Right lung (tissue), 10 donors: ENCODE measurements at places on chromosomes 3 and 15.

- DNase-seq = no peak
Measured at GRCh38 chr3:183443395-183444385, 15.3 kb upstream of the MCF2L2 start.

- no peak for DNase-seq
Measured at GRCh38 chr3:38542401-38543298, 46.5 kb downstream of the EXOG start.

DNA sequence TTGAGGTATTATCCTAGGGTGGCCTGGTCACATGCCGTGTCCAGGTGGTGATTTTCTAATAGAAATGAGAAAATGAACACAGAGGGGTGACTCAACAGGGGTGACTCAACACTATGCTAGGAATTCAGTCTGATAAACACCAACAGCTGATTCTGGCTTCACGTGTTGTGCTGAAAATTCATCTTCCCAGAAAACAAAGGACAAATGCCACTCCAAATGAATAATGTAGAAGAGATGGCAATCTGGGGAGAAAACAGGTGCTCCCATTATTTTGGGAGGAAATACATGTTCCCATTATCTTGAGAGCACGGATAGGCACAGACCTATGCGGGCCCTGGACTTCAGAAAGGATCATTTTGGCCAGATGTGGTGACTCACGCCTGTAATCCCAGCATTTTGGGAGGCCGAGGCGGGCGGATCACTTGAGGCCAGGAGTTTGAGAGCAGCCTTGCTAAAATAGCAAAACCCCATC is 101.2 kb upstream of the MEX3B start:
- DNase-seq = no peak

DNA sequence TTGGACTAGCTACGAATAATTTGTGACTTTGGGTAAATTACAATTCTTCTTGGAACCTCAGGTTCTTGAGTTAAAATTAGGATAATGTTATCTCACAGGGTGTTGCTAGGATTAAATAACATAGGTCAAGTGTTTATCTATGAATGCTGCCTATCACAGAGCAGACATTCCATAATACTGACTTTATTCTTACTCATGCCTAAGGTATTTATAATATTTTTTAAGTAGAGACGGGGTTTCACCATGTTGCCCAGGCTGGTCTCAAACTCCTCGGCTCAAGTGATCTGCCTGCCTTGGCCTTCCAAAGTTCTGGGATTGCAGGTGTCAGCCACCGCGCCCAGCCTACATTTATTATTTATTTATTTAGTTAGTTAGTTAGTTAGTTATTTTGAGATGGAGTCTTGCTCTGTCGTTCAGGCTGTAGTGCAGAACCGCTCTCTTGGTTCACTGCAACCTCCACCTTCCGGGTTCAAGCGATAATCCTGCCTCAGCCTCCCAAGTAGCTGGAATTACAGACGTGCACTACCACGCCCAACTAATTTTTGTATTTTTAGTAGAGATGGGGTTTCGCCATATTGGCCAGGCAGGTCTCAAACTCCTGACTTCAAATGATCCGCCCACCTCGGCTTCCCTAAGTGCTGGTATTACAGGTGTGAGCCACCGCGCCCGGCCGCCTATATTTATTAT is 741 bp upstream of the ZNF106 start:
- DNase-seq = no peak

- no peak for DNase-seq
Measured at GRCh38 chr3:133117342-133117741, 79.2 kb downstream of the TMEM108 start.

DNA sequence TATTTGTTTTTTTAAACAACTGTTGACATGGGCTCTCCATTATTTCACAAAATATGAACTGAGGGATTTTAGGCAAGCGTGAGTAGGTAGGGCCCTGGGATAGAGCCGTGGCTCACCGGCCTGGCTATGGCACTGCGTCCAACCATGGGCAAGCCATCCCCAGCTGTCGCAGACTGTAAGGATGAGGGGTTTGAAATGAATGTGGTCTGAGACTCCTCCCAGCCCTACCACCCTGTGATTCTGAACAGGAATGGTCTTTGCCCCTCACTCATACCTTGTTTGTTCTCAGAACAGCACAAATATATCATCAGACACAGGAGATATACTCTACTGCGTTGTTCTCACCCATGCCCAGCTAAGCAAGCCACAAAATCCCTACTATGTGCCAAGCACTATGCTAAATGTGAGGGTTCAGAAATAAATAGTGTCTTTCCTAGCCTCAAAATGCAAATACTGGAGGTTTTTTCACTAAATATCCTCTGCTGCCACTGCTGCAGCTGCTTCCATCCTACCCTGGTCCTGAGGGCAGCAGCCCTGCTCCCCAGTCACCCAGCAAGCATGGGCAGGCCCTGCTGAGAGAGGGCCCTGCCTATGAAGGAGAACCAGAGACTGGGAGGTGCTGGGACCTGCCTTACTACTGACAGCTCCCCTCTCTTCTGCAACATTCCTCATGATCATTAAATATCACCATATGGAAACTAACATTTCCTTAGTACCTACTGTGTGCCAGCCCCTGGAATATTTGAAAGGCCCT is 102.8 kb downstream of the XXYLT1 start:
- no peak for DNase-seq

- DNase-seq = no peak
Measured at GRCh38 chr3:37953707-37954394, 36.7 kb upstream of the VILL start.

GRCh38 chr3:11631820-11632219 is 11.9 kb downstream of the VGLL4 start:
- DNase-seq = no peak

DNA sequence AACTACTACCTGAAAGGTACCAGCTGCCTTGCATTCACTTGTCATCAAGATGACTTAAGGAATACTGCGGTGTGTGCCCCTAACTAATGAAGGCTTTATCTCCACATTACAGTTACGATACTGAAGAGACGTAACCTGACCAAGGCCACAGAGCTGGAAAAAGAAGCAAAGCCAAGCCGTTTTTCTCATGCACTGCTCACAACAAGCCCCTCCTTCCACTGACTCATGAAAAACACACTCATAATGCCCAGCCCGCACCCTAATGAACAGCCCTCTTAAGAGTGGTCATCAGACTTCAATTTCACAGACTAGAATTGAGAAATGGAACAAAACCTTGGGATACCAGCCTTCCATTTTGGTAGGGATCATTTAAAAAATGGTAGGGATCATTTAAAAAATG is 11.6 kb downstream of the PSMD6 start:
- DNase-seq = no peak

- DNase-seq = no peak
Measured at GRCh38 chr15:92886042-92886537, 14.0 kb upstream of the CHD2 start.

GRCh38 chr3:42247576-42248027 is 18.4 kb downstream of the CCK start:
- DNase-seq = no peak

DNA sequence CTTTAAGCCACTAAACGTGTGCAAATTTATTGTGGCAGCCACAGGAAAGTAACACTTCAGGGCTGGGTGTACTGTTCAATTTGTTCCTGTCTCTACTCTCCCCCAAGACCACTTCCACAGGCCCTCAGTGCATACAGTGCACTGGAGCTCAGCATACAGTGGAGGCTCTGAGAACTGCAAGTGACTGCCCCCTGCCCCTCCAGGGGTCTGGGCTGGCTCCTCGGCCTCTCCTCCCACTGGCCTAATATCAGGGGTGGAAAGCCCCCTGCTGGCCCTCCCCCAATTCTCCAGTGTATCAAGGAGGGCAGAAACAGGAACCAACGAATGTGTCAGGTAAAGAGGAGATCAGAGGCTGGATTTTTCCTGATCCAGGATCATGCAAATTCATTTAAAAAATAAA is 19.9 kb upstream of the HEG1 start:
- DNase-seq = no peak

DNA sequence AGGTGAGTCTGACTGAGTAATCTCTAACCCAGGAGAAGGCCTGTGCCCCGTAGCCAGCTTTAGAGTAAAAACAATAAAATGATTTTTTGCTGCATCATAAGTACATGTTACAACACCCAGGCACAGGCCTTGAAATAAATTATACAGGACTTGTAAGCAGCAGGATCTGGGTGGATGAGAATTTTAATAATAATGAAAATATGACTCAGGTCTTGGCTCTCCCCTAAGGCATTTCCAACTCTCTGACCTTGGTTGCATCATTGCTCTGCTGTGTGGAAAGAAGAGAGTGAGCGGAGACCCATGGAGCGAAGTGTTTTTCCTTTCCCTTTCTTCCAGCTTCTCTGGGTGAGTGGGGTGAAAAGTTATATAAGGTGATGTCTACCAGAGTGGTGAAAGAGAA is 44.6 kb downstream of the EOMES start:
- DNase-seq = no peak

DNA sequence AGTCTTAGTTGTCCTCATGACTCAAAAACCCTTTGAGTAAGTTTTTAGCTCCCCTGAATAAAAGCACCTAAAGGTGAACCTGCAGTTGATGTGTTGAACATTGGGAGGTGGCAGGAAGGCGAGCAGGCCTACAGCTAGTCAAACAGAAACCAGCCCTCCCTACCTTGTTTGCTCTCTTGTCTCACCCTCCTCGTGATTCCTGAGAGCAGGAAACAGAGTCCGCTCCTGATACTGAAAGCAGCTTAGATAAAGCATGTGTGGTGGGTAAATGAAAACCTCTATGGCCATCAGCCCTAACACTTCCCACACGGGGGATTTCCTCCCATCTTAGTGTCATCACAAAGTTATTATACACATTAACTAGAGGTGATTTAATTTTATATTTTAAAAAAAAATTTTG is 21.8 kb upstream of the CLDN18 start:
- no peak for DNase-seq

DNA sequence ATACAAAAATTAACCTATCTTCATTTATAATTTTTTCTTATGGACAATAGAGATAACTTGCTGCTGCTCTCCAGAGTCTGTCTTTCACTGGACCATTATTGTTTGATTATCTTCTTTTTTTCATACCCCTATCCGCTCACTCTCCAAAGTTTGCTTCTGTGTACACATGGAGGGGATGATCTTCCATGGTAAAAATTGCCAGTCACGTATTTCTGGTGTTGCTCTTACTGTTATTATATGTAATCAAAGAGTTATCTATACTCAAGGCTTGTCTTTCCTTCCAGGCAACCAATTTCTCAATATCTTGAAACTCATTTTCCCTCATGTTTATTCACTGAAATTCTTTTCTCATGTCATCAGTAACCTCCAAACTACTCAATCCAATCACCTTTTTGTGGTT is 817.8 kb upstream of the NECTIN3 start:
- no peak for DNase-seq

- DNase-seq = no peak
Measured at GRCh38 chr3:127448161-127448561, 142.4 kb downstream of the TPRA1 start.

- DNase-seq = no peak
Measured at GRCh38 chr3:159200176-159200575, 398.3 kb downstream of the MFSD1 start.

DNA sequence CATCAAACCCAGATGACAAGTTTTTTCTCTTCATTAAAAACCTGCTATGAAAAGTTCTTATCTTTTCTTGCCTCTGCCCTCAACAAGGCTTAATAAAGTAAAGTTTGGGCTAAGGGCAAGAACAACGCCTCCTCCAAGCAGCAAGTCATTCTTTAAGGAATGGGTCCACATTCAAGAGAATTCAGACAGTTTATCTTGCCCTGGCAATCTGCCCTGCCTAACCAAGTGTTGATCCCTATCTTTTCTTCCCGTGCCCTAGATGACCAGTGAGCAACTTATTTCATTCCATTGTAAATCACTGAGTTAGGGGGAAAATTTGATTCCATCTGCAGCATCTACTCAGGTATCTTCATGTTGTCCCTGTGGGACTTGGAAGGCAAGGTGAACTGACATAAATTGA is 370.3 kb upstream of the DPPA4 start:
- DNase-seq = no peak

GRCh38 chr3:126460381-126460780 is 15.3 kb downstream of the ZXDC start:
- no peak for DNase-seq

DNA sequence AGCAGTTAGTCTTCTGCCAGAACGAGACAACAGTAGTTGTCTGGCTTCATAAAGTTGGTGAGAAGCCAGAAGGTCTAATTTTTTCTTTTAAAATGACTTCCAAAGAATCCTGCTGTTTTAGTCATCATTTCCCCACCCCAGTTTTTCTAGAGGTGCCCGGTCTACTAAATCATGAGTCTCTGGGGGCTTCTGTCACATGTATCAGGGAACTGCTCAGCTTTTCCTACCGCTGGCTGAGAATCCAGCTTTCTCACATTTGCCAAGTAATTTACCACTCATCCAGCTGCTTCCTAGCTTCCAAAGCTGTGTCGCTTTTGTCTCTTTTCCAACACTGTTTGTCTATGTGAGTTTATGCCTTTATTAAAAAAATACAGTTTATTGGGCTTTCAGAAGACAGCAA is 183.3 kb downstream of the NSUN3 start:
- DNase-seq = no peak

GRCh38 chr3:108334701-108335100 is 38.4 kb downstream of the HHLA2 start:
- DNase-seq = no peak

DNA sequence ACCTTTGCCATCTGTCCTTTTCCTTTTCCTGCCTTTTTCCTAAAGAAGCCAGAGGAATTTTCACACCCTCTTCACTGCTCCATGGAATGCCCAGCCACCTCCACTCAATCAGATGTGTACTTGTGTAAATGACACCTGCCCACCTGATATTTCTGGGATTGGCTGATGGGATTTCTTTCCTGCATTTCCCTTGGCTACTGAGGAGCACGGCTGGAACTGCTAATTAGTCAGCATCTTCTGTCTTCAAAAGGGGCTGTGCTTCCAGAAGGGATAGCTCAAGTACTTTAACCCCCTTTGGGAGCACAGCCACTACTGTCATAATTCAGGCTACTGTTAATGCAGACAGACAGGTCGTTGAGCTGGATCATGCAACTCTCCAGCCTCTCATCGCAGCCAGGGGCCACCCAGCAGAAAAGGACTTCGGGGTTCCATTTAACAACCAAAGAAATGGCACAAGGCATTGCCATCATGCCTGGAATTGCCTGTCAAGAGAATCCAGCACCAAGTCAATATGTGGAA is 38.6 kb downstream of the MGLL start:
- DNase-seq = no peak

DNA sequence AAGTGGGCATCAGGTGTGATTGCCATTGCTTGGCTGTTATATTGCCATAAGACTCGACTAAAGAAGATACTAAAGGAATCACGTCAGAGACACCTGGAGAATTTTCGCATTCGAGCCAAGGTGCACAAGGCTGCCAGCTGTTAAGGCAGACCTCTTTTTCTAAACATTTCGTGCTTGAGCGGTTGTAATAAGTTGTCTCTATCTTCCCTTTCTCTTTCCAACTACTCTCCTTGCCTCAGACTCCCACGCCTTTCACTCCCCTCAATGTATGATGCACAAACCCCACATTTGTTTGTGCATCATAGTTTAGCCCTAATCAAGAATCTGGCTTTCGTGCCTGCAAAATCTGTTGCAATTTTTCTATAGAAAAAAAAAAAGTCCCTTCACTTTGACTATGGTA is 118.0 kb downstream of the IQCH start:
- no peak for DNase-seq

DNA sequence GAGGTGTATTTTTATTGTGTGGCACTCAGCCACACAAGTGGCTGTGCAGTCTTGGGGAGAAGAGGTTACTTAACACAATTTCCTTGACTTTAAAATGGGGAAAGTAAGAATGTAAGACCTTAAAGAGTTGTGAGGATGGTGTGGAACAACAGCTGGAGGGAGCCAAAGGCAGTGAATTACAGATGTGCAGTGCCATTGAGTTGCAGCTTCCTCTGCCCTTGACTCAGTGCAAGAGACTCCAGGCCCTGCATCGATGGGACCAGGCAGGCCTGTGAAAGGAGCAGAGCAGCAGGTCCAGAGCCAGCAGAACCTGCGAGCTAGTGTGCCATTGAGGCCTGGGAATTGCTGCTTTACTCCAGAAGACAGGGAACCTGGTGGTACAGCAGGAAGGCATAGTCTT is 27.2 kb downstream of the EEFSEC start:
- DNase-seq = no peak
